ENCODE measurements at places on chromosomes 2 and 18.

GRCh38 chr2:96540136-96540535, 3.6 kb downstream of the ARID5A start:
- no peak for DNase-seq

DNA sequence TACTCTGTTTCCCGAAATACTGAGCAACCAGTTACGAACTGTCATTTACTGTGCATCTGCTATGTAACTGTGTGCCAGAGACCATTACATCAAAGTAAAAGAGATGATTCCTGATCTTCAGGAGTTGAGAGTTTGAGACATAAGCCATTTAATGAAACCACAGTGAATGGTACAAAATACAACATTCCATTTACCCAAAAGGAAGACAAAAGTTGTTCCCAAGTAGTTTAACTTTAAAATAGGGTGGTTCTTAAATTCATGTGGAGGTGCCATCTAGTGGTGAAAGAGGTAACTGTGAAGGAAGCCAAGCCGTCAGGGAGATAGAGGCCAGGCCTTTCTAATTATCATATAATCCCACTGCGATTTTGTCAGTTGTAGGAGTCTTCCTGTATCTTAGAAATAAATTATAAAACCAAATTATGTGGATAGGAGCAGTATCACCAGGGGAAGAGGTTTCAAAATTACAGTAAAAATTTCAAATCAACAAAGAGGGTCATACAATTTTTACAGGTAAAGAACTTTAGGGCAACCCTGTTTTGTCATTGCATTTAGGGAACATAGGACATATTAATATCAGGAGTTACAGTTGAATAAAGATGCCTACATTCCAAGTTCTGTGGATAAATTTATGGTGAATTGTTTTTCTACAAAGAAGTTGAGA, 67.7 kb downstream of the EPAS1 start:
- no peak for DNase-seq

GRCh38 chr2:2507417-2507997, 176.4 kb upstream of the MYT1L start:
- DNase-seq = no peak

DNA sequence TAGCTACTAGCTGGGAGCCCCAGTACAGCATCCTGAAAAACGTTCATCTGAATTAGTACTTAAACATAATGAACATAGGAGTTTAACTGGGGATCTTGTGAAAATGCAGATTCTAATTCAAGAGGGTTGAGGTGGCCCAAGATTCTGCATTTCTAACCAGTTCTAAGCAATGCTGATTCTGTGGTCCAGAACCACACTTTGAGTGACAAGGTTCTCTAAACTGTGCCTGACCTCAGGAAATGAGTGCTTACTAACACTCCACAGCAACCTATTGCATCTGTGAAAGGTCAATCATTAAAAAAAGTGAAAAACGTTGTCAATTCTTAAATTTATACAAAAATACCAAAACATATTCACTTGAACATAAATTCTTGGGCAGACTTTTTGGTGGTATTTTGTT, 157.1 kb upstream of the ZFP36L2 start:
- DNase-seq = no peak

- no peak for DNase-seq
These were observed 129.3 kb downstream of the MARCHF4 start for GRCh38 chr2:216243026-216243425.

DNA sequence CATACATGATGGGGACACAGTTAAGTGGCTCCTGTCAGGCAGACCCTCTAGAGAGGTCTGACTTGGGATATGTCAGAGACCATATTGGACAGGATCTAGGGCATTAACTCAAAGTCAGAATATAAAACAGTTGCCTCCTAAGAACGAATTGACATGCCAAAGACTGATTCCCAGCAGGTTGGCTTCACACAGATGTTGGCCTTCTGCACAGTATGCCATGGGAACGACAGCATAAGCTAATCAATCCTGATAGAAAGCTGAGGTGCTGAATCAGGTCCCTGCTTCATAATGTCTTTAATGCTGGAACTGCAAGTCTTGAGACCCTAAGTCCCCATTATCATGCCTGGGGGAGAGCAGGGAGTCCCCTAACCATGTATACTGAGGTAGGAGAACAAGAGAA, 165.1 kb downstream of the SRBD1 start:
- DNase-seq = no peak

- no peak for DNase-seq
These were observed 115.7 kb downstream of the MYCN start for GRCh38 chr2:16055848-16056580.

DNA sequence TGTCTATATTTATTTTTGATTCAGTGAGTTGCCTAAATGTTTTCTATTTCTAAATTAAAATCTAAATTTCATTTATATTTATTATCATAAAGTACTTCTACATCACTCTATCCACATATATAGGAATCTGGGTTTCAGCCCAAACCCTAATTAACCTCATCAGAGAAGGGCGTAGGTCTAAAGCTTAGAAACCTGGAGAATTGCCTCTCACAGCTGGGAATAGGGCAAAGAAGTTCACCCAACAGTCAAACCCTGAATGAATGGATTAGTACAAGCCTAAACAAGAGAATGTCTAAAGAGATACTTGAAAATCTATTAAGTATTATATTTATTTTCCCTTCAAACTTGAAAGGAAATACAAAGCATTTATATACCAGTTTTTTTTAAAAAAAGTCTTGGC, 26.2 kb downstream of the TFPI start:
- no peak for DNase-seq

- DNase-seq = no peak
These were observed 6.1 kb downstream of the HJURP start for GRCh38 chr2:233848276-233848675.

DNA sequence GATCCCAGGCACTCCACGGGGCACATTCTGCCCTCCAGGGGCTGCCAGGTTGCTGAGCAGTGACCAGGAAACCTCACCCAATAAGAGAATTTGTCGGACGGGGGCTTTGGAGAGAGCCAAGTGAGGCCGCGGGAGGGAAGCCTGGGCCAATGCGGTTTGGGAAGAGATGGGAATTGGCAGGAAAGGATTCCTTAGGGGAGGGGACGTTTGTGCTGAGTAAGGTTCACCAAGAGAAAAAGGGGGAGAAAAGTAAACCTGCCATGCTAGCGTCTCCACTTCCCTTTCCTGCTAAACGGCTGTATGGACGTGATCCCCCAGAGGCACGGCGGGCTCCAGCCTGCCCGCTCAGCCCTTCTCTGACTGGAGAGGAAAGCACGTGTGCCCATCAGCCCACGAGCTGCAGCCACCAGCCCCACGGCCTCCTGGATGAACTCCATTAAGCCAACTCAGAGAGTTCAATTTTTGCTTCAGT, 194.4 kb upstream of the ID2 start:
- DNase-seq = no peak

- DNase-seq = no peak
These were observed 8.1 kb upstream of the SSB start for GRCh38 chr2:169790581-169790980.

DNA sequence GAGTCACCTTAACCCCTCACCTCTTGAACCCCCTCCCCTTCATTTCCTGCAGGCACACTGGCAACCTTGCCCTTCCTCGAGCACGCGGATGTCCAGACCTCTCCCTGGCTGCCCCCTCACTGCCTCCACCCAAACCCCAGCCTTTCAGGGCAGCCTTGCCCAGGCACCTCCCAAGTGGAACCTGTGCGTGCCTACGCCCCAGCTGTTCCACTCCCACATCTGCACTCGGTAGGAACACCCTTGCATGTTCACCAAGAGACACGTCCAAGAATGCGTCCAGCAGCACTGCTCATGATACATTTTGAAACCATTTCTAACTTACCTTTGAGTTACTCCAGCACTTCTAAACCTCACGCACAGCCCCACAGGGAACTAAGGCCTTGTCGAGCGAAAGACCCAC, 93.8 kb upstream of the YWHAQ start:
- DNase-seq = no peak

All from CD4-positive, alpha-beta T cell treated with Interferon gamma for 1 hour (primary cell).